ENCODE measurements at places on chromosomes 3 and 15.

DNA sequence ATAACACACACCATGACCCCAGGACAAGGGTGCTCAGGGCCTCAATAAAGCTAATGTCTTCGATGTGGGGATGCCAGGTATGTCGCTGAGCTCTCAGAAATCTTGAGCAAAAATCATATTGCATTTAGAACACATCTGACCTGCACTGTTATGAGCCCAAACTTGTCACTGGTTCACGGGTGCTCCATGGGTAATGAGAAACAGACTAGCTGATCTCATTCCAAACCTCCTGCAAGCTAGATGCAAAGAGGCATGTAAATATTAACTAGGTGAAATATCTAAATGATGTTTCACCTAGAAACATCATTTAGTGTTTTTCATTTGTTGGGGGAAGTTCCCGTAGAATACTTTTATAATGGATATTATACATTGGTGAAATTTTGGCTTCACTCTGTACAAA is 549.4 kb downstream of the OCA2 start:
- no peak for DNase-seq

DNA sequence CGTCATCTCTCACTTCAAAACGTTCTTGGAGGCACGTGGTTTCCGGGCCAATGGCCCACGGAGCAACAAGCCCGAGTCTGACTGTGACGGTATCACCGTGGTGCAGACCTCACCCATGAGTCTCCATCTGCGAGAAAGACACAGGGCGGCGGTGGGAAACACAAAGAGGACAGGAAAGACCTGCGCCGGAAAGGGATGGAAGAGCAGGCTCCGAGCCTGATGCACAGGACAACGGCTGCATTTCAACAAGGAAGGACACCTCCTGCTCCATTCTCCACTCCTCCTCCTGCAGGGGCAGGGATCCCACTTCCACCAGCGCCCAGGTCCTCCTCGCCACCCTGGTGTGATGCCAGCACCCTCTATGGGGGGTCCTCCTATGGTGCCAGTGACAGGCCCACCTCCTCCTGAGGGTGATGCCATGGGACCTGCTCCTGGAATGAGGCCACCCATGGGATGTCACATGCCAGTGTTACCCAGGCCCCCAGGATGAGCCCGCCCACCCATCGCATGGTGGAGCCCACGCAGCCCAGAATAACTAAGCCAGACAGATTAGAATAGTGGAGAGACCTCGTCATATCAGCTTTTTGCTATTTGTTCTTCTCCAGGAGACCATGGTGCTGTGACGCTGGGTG is 73.0 kb upstream of the PCSK6 start:
- no peak for DNase-seq

DNA sequence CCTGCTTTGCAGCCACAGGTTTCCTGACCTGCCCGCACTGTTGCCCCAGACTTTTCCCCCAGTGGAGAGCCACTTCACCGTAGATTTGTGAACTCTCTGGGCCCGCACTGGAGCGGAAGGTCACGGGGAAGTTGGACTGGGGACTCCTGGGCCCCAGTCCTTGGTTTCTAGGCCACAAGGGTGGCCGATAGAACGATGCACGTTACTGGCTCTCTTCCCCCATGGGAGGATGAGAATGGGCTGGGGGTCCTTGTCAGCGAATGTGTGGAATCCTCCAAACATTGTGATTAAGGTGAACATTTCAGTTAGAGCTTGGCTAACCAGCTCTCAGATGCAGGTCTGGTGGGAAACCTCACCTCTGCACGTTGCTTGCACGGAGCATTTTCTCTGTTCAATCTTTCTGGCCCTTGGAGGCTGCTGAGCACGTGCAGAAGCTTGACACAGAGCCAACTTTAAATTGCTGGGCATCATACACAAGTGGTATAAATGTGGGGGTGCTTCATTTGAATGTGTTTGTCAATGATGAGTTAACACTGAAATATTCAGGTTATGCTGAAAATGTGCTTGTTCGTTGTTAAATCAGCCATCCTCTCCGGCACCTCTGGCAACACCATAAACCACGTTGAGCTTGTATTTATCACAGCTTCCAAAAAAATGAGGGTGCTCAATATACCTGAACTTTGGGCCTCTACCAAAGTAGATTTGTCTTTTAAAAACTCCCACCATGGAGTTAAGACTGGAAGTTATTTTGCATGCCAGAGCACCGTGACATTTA is 976 bp downstream of the DIS3L start:
- peak; percentile 91 for DNase-seq

- DNase-seq = peak; percentile 66
Observed at GRCh38 chr3:31876331-31876730, 104.7 kb downstream of the OSBPL10 start.

DNA sequence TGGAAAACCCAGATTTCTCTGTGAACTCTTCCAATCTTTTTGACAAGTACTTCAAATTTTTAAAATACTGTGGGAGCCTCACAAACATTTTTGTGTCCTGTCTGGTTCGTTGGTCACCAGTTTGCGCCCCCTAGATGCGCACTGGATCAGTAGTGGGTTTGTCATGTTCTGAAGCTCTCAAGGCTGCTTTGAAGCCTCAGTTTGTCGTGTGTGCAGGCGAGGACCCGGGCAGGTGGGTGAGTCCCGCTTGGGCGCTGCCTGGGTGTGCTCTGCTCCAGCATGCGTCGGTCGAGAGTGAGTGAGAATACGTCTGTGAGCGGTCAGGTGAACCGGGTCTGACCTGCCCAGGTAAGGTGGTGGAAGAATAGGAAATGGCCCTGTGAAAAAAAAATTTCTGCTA is 17.3 kb upstream of the AEN start:
- DNase-seq = no peak

DNA sequence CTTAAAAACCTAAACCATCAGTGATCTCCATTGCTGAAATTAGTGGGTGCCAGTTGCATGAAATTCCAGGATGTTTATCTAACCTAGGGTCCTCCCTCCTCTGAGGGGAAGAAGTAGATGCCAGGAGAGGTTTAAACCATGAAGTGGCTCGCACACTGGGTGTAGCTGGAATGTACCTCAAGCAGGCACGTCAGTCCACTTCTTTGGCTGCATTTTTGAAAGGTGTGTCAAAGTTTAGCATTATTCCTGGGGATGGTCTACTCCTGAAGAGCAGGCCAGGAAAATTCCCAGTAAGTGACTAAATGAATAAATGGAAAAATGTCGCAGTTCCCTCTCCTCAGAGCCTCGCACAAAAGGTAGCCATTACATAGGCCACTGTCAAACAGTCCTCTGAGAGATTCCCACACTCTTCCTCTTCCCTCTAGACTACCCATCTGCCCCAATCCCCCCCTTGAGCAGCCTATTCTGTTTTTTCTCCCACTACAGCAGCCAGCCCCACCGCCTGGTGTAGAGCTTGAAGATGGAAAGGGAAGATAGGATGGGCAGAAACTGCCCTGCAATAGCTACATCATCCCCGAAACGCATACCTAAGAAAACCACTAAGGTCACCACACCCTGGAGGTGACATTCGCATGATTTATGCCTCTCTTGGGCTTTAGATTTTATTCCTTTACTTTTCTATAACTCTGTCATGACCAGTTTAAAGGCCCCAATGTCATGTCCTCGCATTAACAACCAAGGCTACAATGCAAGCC is 655 bp upstream of the TMOD3 start:
- DNase-seq = peak; percentile 86

DNA sequence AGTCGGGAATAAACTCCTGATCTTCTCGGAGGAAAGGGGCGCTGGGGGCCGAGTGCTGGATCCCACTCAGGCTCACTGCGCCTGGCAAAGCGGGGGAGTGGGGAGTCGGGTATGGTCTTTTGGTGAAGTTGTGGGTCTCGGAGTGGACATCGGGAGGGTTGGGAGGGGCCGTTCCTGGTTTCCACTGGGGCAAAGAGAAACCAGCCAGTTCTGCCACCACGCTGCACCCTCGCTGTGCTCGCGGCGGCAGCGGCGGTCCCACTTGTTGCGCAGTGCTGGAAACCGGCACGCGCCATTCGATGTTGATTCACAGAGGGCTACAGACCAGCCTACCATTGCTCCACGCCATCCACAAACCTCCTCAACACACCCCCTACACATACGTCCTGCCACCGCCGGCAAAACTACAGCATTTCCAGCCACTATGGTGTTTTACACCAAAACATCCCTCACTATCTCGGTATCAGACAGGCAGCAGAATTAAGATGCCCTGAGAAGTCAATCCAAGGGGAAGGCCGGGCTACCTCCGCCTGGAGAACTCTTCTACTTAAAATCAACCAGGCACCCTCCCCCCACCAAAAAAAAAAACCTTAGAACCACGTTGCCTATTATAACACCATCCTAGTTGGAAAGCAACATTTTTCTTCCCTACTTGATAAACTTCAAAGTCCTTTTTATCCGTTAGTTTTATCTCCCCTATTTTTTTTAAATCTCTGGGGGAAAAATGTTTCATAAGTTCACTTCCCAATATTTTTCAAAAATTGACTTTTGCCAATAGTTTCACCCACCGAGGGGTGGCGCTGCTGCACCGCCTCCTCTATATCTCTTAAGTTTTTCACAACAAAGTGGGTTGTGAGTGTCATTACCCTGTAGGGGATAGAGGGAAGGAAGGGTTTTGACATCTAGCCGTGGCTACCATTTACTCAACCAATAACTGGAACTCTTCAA is 3.6 kb downstream of the BCL6 start:
- DNase-seq = peak; percentile 46

GRCh38 chr3:16807391-16807790 is 77.4 kb upstream of the PLCL2 start:
- DNase-seq = no peak

- DNase-seq = no peak
Observed at GRCh38 chr15:69830430-69830829, 267.3 kb downstream of the TLE3 start.

DNA sequence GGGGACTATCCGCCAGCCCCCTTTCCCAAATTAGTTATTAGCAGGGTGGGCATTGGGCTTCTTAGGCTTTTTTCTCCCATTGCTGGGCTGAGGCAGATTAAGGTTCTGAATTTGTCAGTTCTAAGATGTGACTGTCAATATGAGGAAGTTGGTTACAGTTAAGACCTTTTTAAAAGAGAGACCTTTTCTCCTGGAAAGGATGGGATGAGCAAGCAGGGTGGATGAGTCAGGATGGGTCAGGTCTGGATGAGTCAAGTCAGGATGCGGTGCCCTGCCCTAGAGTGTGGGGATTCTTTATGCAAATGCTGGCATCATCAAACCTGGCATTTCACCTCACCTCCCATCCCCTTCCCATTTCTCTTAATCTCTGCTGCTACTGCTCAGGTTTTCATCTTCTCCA is 1.9 kb downstream of the AEN start:
- DNase-seq = peak; percentile 98

DNA sequence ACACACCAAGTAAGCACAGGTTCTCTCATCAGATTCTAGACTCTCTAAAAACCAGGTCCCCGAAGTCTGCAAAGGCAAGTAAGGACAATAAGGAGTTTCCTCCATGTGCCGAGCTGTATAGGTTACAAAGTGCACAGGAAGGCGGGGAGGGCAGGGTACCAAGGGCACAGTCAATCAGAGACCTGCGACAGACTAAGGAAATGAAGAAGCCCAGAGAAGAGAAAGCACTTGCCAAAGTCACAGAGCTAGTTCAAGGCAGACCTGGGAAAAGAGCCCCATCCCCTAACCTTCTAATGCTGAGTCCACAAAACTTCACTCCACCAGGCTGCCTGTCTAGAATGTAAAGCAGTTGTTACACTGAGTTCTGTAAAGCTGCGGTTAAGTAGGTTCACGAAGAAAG is 1.7 kb downstream of the SEC13 start:
- DNase-seq = no peak

DNA sequence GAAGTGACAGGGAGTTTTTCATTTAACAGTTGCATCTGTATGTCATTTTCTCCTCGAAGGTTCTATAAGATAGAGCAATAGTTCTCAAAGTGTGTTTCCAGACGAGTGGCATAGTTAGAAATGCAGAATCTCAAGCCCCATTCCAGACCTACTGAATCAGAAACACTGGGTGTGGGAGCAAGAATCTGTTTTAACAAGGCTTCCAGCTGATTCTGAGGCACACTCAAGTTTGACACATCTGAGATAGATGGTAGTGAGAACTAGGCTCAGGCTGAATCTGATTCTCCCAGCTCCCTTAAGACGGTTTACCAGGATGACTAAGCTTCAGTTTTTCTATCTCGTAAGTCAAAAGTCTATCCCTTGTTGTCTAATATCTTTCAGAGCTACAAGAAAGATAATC is 159.8 kb upstream of the NUDT16 start:
- peak; percentile 5 for DNase-seq

DNA sequence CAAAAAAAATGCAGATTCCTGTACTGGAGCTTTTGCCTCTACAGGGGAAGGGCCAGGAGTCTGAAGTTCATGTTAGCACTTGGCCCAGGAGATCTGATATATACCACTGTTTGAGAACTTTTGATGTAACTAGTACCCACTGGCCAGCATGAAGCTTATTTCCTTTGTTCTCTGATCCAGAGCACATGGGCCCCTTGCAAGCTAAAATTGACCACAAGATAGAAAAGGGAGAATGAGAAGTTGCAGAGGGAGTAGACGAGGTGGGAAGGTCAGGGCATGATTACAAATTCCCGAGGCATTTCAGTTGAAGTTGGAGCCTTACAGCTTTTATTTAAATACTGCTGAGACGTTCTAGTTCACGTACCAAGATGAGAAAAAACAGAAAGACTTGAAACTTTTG is 28.2 kb downstream of the TGM4 start:
- no peak for DNase-seq

DNA sequence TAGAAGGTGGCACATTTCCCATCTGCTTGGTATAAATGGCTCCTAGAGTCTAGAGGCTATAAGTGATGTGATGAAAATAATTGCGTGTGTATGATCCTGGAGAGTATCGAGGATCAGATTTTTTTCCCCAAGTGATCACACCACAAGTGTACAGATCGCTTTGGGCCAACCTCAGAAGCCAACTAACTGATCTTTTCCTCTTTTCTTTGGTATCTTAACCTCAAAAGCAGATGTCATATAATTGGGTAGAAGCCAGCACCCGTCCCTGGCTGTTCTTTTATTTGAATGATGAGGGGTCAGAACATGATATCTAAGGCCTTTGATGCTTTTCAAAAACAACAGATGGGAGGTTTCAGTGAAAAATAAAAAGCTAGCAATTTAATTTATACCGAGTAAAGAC is 3.3 kb downstream of the P2RY14 start:
- no peak for DNase-seq

- no peak for DNase-seq
Observed at GRCh38 chr3:150450916-150451315, 42.8 kb downstream of the TSC22D2 start.

GRCh38 chr15:54094661-54095060 is 116.4 kb downstream of the UNC13C start:
- no peak for DNase-seq

GRCh38 chr3:54875596-54876268 is 52.1 kb downstream of the LRTM1 start:
- no peak for DNase-seq

GRCh38 chr3:183507551-183507950 is 48.0 kb downstream of the KLHL6 start:
- DNase-seq = no peak

GRCh38 chr3:155553780-155554179 is 191.1 kb downstream of the PLCH1 start:
- no peak for DNase-seq
